B cell (primary cell): ENCODE measurements at places on chromosomes 13 and 19. TPM values are rescaled to one million over a fixed set of nuclear protein-coding genes. Genes with fewer than 3 reads are reported as not detected.

The COX6B2 gene
- not detected in 2 replicates for total RNA-seq

The ZNF493 gene
- total RNA-seq, result 79.0 and 85.3 TPM in 2 replicates

The TINCR gene
- 0.42 and 1.00 TPM in 2 replicates for total RNA-seq

The KCNK6 gene
- 3.7 and 4.4 TPM in 2 replicates for total RNA-seq

The CGB3 gene
- not detected in 2 replicates for total RNA-seq

The PDE4A gene
- 10.8 and 10.9 TPM in 2 replicates for total RNA-seq

The CRX gene
- total RNA-seq, result 0.07 TPM in 1 of 2 replicates, not detected in the other

The ZNF253 gene
- 28.6 and 33.7 TPM in 2 replicates for total RNA-seq

The CACNG7 gene
- not detected in 2 replicates for total RNA-seq

The LILRB3 gene
- total RNA-seq, result 0.25 and 0.34 TPM in 2 replicates

The LGALS14 gene
- not detected in 2 replicates for total RNA-seq

The SULT2A1 gene
- total RNA-seq, result not detected in 2 replicates

The LMTK3 gene
- 1.6 and 1.9 TPM in 2 replicates for total RNA-seq

The ODAD3 gene
- 0.27 and 0.62 TPM in 2 replicates for total RNA-seq

The JOSD2 gene
- 32.8 TPM in 2 replicates for total RNA-seq

The GRIN2D gene
- total RNA-seq, result not detected in 2 replicates

The CCDC169 gene
- not detected in 2 replicates for total RNA-seq

The SUCLA2 gene
- total RNA-seq, result 33.7 and 33.9 TPM in 2 replicates

The CALM3 gene
- total RNA-seq, result 99.3 and 105 TPM in 2 replicates

The OR4F17 gene
- total RNA-seq, result 0.80 TPM in 1 of 2 replicates, not detected in the other

The CYP2A7 gene
- not detected in 2 replicates for total RNA-seq

The PRTN3 gene
- total RNA-seq, result not detected in 2 replicates

The OSCAR gene
- total RNA-seq, result not detected in 2 replicates

The ZNF302 gene
- total RNA-seq, result 48.4 and 51.6 TPM in 2 replicates

The PTH2 gene
- not detected in 2 replicates for total RNA-seq

The TEAD2 gene
- total RNA-seq, result 12.0 and 13.4 TPM in 2 replicates

The FARP1 gene
- 1.5 TPM in 2 replicates for total RNA-seq

The VSTM2B gene
- not detected in 2 replicates for total RNA-seq

The BEST2 gene
- total RNA-seq, result not detected in 2 replicates

The ZNF66 gene
- total RNA-seq, result 25.0 and 27.7 TPM in 2 replicates

The EIF3K gene
- total RNA-seq, result 284 and 295 TPM in 2 replicates

The PLIN5 gene
- 0.15 and 1.00 TPM in 2 replicates for total RNA-seq

The CDK8 gene
- total RNA-seq, result 13.5 TPM in 2 replicates

The ICAM5 gene
- 0.34 and 0.54 TPM in 2 replicates for total RNA-seq
